ENCODE measurements at places on chromosomes 16 and 17. TPM values are rescaled to one million over a fixed set of nuclear protein-coding genes. Genes with fewer than 3 reads are reported as not detected.

- no peaks in the 10 kb centered on the region for H3K27me3 ChIP-seq
- no peak for DNase-seq
- H3K4me3 ChIP-seq, result peak within 1 kb of the TSS; percentile 48
- H3K36me3 ChIP-seq, result peaks cover 3% of the 10 kb centered on the region
- H3K27ac ChIP-seq, result no peak within 1 kb of the TSS
- H3K4me1 ChIP-seq, result peaks cover 24% of the 10 kb centered on the region
Measured at GRCh38 chr17:81711814-81712467, at the start of gene SLC25A10. TSS of gene SLC25A10 (plus strand) at chr17:81712284. CDS start at chr17:81712427, 143 bp downstream.

The SCGB1C2 gene
- not detected for total RNA-seq

- no peak for DNase-seq
- no peaks in the 10 kb centered on the region for H3K36me3 ChIP-seq
- H3K27ac ChIP-seq, result no peak overlapping the region
Measured at GRCh38 chr16:78668393-78668792, 568.9 kb downstream of the WWOX start.

The USP6 gene
- total RNA-seq, result 0.25 TPM

DNA sequence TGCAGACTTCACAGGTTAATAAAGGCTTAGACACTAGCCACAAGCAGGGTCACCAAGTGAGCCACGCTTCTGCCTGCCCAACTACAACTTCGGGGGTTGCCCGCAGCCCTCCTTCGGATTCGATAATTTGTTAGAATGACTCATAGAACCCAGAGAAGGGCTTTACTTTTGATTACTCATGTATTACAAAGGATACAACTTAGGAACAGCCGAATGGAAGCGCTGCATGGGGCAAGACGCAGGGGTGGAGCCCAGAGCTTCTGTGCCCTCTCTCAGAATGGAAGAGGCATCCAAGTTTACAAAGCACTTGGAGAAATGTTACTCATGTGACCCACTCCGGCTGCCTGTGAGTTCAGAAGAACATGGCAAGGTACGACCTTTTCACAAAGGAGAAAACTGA is 7.5 kb upstream of the CDH5 start:
- peaks cover 3% of the 10 kb centered on the region for H3K27me3 ChIP-seq

DNA sequence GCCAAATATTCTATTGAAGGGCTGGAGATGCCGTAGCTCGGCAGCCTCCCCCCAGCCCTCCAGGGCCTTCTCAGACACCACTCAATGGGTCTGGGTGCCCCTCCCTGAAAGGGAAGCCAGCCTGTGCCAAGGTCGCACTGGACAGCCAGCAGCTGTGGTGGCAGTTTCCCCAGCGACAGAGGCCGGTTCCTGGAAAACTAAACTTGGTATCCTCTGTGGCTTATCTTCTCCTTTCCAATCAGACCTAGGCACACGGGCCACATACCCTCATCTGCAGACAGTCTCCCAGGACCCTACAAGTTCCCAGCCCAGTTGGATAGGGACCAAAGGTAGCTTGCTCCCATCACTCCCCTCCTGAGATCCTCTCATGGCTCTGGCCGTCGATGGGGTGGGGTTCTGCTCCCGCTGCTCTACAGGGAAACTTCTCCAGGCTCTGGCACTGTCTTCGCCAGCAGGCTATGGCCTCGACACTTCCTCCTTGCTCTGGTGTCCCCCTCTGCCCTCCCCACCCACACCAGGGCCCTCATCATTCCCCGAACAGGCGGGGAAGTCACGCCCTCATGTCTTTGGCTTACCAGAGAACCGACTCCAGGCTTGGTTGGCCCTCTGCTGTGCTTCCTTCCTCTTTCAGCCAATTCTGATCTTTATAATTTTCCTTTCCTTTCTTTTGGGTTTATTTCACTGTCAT is 18.3 kb upstream of the IL21R start:
- H3K4me1 ChIP-seq, result no peaks in the 10 kb centered on the region
- H3K27me3 ChIP-seq, result no peaks in the 10 kb centered on the region
- H3K36me3 ChIP-seq, result no peaks in the 10 kb centered on the region
- no peak overlapping the region for H3K4me3 ChIP-seq

GRCh38 chr16:57345021-57345420 is 13.6 kb upstream of the CCL22 start:
- DNase-seq, result no peak
- no peak overlapping the region for H3K27ac ChIP-seq
- no peaks in the 10 kb centered on the region for H3K36me3 ChIP-seq
